Activated CD4-positive, CD25-positive, alpha-beta regulatory T cell (primary cell): ENCODE measurements at places on chromosomes 3 and 15.

DNA sequence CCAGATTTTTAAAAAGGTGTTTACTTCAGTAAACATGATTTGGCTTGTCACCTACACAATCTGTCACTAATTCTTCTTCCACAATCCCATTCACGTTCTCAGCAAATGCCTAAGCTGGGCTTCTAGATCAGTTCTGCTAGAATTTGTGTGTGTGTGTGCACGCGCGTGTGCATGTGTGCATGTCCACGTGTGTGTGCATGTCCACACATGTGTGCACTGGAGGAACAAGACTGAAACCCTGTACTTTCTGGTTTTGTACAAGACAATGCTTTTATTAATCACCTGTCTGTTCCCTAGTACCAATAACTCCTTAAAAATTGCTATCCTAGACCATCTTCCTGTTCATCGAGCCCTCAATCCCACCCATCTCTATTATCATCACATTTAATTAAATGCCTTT is 229.2 kb downstream of the KCNMB2 start:
- no peak for DNase-seq

GRCh38 chr3:5429517-5429890 is 242.0 kb downstream of the EDEM1 start:
- no peak for DNase-seq

DNA sequence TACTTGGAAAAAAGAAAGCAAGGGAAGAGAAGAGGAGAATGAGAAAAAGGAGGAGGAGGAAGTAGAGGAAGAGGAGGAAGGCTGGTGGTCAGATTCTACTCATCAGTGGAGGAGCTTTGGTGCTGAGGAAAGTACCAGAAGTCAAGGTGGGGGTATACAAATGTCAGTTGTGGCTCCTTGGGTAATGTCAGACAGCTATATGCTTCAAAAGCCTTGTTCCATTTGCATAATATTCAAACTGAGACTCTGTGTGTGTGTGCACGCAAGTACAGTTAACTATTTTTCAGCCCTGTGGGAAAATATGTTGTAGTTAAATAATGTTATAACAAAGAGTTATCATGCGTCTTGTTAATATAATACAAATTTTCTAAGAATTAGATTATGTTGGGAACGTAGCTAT is 609.7 kb downstream of the PDCD6IP start:
- no peak for DNase-seq

DNA sequence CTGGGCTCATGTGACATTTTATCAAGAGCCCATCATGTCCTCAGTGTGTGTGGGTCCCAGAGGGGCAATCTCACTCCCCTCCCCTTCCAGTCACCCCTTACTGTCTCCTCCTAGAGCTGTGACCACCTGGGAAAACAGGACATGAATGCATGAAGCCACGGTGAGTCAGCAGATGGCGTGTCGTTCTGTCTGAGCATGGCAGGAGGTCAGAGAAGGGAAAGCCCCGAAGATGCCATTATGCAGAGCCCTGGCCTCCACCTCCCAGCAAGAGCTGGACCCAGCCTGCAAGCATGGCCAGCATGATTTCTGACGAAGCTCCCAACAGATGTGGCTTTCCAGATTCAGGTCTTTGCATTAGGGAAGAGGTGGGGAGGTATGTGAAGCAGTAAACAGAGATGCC is 118.5 kb downstream of the TLE3 start:
- DNase-seq: no peak

DNA sequence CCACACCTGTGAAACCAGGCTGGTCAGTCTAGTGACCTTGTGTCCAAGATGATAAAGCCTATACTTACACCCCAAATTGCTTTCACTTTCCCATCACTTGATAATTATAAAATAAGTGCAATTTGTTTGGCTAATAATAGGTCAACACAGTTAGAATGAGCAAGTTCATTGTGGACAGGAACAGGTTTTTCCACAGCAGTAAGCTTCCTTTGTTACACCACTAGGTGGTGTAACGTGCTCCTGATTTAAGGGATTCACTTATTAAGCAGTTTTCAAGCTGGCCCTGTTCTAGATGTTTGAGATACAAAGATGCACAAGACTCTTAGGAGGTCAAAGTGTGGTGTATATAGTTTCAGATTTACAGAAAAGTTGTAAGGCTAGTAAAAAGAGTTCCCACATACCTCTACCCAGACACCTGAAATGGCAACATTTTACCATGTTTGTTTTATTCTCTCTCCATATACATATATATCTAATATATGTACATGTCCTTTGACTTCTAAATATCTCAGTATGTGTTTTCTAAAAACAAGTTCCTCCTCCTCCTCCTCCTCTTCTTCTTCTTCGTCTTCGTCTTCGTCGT is 6.8 kb upstream of the MFSD1 start:
- DNase-seq: no peak

- DNase-seq: no peak
Measured at GRCh38 chr3:194133661-194134230, 2.2 kb upstream of the HES1 start.

DNA sequence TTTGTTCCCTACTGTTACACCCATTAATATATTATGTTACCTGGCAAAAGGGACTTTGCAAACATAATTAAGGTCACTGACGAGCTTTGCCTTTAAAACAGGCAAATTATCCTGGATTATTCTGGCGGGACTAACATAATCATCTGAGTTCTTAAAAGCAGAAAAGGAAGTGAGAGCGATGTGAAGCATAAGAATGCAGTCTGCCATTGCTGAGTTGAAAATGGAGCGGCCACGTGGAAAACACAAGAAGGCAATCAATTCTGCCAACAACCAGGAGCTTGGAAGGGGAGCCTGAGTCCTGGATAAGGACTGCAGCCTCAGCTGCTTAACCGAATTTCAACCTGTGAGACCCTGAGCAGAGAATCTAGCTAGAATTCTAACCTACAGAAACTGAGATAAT is 328.2 kb upstream of the WNT5A start:
- no peak for DNase-seq

DNA sequence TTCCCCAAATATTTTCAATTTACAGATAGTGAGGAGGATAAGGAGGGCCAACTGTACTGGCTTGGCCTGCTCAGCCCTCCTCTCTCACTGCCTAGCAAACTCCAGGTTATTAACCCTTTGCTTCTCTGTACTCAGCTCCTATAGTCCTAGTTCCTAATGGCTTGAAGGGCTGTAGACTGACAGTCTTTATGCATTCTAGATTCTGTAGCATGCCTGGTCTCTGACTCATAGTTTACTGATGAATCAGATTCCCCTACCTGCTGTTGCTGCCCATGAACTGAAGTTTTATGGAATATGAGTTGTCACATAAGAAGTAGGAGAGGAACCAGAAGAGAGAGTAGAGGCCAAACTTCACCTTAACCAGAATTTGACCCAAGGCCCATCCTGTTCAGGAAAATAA is 27.1 kb upstream of the MAP3K13 start:
- no peak for DNase-seq

DNA sequence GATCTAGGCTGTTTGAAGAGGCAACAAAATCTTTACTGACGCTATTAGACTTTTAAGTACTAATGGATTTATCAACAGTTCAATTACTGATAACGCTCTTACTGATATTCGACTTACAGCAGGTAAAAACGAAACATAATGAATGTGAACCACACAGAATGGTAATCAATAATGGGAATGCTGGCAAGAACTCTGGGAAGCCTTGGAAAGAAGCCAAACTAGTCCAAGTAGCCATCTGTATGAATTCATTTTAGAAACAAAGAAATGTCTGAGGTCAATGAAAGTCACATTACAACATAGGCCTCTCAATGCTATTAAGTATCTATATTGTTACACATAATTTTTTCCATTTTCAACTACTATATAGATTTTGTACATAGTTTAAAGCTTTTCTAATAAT is 130.0 kb downstream of the DMXL2 start:
- no peak for DNase-seq

- no peak for DNase-seq
Measured at GRCh38 chr3:177133860-177134815, 63.1 kb downstream of the TBL1XR1 start.

- no peak for DNase-seq
Measured at GRCh38 chr3:29128001-29128400, 152.9 kb upstream of the RBMS3 start.

DNA sequence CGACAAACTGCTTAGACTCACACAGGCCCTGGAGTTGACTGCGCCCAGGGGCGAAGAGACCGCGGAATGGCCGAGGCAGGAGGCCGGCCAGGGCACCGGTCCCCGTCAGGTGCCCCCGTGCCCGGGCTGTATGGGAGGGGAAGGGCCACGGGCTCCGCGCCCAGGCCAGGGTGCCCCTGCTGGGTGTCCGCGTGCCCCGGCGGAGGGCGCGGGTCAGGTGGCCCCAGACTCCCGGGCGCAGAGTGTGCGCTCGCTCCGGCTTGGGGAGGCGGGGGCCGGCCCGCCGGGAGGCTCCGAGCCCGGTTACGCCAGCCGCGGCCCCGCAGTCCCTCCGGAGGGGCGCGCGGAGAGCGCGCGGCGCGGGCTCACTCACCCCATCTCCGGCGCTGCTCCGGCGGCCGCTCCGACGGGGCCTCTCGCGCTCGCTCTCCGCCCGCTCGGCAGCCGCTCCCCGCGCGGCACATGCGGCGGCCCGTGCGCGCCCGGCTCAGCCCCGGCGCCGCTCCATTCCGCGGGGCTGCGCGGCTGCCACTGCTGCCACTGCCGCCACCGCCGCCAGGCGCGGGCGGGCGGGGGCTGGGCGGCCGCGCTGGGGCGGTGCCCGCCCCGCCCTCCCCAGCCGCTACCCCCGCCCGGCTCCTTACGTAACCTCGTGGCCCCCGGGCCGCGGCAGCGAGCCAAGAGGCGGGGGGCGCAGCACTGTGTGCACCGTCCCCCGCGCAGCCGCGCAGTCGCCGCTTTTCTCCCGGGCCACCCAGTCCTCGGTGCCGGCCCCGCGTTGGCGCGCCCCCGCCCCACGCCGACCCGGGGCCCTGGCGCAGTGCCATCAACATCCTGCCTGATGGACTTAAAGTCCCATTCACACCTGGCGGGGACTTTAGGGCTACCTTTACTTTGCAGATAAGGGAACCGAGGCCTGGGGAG is at the start of gene HOMER2:
Gene HOMER2, minus strand, starts transcription at position 563 of the 924 bp plus-strand sequence. Its CDS starts 185 bp downstream, at position 378.
- no peak for DNase-seq

DNA sequence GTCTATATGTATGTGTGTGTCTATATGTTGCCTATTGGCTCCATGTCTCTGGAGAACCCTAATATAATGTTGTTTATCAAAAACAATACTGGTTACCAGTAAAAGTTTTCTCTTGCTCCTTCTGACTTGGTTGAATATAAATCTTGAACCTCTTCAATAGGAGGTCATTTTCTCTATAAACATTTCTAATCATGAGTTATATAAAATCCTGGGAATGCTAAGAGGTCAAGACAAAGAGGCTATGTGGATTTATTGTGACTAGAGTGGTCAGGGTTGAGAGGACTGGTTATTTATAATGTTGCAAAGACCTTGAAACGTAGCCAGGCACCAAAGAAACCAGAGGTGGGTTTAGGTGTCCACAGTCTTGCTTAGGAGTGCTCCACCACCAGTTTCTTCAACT is 1.2 kb upstream of the MINDY4B start:
- no peak for DNase-seq

DNA sequence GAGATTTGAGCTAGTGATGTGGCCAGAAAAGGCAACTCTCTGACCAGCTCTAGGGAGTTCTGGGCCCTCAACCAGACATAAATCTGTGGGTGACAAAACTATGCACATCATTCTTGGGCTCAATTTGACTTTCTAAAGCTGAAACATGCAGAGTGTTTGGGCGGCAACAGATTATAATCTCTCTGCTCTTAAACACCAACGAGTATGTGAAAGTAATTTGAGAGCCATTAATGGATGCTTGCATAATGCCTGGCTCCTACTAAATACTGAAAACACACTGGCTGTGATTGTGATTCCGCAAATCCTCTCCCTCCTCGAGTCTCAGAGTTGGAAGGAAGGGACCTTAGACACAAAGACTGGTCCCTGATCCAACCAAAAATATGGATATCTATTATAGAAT is 186.7 kb downstream of the UACA start:
- no peak for DNase-seq

DNA sequence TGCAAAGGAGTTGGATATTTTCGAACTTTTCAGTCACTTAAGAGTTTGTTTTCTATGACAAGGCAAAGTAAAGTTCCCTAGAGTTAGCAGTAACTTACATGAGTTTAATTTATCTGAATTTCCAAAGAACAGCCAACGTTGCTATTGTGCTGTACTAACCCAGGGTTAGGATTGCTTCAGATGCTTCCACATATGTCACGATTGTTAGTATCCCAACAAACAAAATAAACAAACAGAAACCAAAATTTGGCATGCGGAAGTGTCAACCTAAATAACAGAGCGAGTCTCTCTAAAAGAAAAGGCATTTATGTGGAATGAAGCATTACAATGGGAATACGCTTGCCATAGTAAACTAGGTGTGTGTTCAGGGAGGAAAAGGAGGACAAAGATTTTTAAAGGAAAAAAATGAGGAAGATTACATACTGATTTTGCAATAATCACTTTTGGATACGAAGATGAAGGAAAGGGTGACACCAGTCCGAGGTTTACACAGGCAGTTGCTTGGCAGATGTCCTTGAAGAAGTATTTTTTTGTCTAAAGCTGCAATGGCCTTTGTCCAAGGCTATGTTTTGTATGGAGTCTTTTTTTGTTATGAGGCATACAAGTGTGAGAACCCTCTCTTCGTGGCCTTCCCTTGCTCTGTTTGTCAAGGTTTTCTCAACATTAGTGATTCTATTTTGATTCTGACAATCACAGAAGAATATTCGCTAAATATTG is 267.9 kb downstream of the GABRG3 start:
- DNase-seq: no peak

DNA sequence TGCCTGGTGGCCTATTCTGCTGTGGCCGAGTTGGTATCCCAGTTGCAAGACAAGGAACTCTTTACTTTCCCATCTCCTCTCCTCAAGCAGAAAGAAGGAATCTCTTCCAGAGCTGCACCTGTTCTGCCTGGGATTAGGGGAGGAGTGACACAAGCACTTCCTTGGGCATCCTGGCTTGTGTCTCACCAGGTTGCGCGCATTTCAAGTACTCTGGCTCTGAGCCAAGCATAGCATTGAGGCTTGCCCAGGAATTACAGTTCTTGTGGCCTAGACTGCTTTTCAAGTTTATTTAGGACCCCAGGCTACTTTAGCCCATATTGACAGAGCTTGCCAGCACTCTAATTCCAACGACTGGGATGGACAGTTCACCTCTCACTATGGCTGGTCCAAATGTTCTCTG is 150.5 kb downstream of the RSRC1 start:
- DNase-seq: no peak

DNA sequence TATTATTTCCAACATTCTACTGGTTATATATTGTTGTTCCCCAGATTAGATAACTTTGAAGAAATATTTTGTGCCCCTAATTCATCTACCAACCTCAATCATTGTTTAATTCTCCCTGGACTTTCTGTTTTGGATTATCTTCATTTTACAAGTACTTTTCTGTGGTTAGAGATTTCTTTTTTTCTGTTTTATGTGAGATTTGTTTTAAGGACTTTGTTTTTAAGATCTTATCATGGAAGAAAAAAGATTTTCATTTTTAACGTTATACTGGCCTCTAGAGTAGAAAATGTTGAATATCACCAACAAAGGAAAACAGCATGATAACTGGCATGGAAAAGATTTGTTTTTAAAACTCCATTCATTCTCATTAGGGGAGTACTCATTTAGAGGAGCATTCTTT is 210.9 kb upstream of the KCNMB2 start:
- DNase-seq: no peak

GRCh38 chr3:158152186-158152585 is 42.3 kb downstream of the RSRC1 start:
- DNase-seq: no peak
